ENCODE measurements at places on chromosomes 2 and 18.

- no peak for DNase-seq
Measured at GRCh38 chr2:226898121-226898520, 62.3 kb downstream of the RHBDD1 start.

DNA sequence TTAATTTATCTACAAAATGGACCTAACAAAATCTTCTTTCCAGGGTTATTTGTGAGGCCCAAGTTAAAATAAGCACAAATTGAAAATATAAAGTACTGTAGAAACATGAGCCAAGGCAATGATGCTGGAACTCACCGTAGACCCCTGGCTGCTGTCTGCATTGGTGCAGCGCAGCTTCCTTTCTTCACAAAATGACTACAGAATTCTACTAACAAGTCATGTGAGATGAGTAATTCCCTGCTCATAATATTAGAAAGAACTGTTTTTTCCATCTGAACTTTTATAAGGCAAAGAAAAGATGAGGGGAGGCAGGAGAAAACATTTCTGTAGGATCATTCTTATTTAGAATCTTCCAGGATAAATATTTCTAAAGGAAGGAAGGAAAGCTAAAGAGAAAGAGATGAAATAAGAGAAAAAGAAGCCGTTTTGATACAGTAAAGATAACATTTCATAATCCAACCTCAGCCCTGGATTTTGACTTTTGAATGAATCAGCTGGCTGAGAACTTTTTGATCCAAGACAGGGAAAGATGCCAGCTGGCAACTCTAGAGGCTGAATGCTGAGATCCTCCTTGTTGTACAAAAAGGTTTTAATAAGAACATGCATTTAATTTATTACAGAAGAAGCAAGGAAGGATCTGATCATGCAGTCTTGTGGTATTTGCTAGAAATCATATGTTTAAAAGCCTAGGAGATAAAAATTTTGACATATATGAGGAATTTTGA is 183.9 kb upstream of the KLHL14 start:
- no peak for DNase-seq

DNA sequence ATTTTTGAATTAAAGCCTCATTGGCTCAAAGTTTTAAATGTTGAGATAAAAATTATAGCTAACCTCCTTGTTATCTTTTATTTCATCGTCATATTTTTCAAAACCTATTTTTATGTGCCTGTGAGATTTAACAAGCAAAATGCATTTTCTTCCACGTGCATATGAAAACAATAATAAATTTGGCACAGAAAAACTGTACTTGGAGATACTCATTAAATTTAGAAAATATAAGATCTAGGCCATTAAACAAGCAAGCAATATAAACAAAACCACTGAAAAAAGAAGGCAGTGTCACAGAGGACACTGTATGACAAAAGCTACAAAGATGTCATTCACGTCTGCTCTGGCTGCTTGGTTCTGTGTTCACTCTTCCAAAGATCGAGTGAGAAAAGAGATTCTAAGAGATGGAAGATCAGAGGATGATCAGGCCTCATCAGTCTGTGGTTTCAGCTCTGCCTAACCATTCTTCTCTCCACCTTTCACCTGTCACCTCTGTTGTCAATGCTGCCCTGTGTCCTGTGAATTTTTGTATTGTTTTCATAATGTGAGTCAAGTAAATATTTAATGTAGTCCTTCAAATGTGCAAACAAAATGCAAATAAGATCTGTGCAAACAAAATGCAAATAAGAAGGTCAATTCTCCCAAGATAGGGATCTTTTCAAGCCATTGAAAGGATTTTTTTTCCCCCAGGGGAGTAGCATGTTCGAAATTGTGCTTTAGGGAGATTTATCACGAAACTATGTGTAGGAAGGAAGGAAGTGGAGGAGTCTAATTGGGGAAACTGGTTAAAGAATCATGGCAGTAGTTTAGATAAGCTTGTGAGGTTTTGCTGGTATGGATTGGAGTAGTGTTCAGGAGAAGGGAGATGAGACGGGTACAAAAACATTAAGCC is 138.7 kb upstream of the RBMS1 start:
- DNase-seq = no peak

DNA sequence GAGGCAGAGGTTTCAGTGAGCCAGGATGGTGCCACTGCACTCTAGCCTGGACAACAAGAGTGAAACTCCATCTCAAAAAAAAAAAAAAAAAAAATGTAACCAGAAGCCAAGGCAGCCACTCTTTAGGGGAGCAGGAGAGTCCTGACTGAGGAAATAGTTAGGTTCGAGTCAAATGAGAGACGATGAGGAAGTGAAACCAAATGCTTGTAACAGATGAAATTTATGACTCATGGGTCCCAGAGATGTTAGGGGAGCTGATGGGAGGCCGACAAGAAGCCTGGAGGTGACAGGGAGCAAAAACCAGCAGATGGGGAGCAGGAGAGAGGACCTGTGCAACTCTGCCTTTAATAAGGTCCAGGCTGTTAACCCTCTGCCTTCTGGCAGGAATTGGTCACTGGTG is 756.1 kb upstream of the DDX18 start:
- no peak for DNase-seq

GRCh38 chr2:236535024-236535423 is 34.6 kb upstream of the ACKR3 start:
- DNase-seq = peak; percentile 45

DNA sequence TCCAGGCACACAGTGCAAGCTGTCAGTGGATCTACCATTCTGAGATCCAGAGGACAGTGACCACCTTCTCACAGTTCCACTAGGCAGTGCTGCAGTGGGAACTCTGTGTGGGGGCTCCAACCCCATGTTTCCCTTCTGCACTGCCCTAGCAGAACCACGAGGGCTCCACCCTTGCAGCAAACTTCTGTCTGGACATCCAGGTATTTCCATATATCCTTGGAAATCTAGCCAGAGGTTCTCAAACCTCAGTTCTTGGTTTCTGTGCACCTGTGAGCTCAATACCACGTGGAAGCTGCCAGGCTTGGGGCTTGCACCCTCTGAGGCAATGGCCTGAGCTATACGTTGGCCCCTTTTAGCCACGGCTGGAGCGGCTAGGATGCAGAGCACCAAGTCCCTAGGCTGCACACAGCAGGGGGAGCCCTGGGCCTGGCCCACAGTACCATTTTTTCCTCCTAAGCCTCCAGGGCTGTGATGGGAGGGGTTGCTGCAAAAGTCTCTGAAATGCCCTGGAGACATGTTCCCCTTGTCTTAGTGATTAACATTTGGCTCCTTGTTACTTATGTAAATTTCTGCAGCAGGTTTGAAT is 77.5 kb downstream of the MAP4K3 start:
- DNase-seq = no peak

DNA sequence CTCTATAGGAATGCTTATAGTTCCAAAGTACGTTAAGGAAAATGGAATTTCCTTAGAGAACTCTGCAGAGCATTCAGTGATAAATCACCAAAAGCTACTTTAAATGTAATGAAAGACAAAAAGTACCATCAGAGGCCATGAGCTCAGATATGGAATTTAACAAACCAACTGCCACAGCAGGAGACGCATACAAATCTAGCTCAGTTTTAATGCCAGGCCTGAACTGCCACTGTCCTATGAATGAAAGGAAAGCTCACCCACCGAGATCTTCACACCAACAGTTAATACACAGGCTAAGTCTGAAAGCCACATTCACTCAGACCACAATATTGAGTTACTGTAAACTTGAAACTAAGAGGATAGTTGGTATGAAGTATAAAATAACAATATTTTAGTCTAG is 126.8 kb downstream of the ZNF516 start:
- DNase-seq = no peak

DNA sequence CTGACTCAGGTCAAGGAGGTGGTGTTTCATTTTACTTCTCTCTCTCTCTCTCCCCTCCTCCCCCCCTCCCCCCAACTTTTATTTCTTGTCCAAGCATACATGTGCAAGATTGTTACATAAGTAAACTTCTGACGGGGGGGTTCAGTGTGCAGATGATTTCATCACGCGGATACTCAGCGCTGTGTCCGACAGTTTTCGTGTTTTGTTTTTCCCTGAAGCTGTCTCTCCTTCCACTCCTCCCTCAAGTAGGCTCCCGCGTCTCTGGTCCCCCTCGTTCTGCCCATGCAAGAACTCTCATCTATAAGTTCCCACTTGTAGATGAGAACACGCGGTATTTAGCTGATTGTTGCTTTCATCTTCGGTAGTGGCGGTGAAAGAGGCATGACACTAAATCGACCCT is 111.0 kb upstream of the ANKRD30BL start:
- DNase-seq = no peak

DNA sequence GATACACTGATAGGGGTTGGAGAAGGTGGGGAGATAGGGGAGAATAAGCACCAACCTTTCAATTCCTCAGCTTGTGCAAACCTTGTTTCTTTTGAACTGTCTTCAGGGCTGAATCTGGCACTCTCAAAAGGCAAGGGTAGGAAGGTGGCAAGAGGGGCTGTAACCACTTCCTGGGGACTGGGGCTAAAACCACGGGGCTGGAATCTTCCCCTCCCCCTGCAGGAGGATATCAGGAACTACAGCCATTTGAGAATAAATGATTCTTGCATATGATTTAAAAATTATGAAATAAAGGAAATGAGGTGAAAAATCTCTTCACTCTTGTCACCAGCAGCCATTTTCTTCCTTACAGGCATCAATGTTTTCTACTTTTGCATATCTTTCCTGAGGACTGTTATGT is 50.8 kb downstream of the ATOH8 start:
- peak; percentile 66 for DNase-seq

Measured in ELR (cell line).